A549 treated with AZD2906 at 1 μM for 4 hours (cell line): ENCODE measurements at places on chromosomes 2 and 18. TPM values are rescaled to one million over a fixed set of nuclear protein-coding genes. Genes with fewer than 3 reads are reported as not detected.

KCNJ13 gene
- not detected in 5 replicates for total RNA-seq

GKN1 gene
- total RNA-seq: 0.37 to 0.77 TPM (median 0.66 TPM) in 5 replicates

NOSTRIN gene
- total RNA-seq: 1.2 to 2.5 TPM (median 1.9 TPM) in 5 replicates

DSG4 gene
- total RNA-seq: not detected in 5 replicates
